ENCODE measurements at places on chromosomes 6 and 20. TPM values are rescaled to one million over a fixed set of nuclear protein-coding genes. Genes with fewer than 3 reads are reported as not detected.

ARMC12 gene
- 1.8 TPM for total RNA-seq

DNA sequence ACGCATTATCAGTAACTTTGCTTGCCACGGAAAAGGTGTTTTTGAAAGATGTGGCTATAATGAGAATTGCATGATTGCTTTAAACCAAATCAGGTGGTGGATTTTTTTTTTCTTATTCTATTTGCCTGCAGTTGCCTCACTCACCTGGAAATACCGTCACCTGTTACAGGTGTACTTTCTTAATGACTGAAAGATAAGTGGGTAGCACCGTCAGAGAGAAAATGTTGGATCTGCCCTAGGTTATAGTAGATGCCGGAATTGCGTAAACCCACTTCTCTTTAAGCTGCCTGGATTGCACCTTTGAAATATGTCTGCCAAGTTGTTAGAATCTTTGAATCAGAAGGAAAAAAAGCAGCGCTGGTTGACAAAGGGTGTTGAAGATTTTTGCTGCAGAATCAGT, 68.5 kb downstream of the SH3BGRL2 start:
- no peak for DNase-seq

GRCh38 chr6:29739136-29739881, 16.1 kb downstream of the HLA-F start:
- DNase-seq = no peak

DNA sequence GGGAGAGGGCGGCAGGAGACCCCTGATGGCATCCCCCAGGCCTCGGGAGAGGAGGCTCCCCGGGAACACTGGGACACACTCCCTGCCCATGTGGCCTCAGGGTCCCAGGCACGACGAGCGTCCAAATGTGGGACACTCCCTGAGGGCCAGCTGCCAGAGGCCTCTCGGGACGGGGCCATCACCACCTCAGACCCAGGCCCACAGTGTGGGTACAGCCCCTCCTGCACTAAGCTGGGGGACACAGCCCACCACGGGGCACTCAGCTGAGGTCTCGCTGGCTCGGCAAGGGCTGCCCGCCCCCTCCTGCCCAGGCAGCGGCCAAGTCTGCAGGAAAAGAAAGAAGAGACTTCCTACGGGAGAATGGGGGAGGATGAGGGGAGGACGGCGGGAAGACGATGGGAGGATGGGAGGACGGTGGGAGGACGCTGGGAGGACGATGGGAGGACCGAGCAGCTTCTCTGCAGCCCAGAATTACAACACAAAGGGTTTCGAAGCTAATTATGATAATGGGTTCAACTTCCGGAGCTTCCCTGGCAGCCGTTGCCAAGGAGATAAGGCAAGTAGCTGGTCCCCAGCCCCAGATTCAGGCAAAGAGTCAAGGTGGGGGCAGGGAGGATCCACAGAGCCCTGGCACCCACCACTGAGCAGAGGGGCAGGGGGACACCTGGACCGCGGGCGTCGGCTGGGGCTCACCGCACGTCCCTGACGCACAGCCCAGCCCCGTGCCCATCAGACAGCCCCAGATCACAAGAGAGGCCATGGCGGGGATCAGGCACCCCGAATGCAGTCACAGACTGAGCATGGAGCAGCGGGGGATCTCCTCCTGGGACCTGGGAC, 17.5 kb downstream of the KCNQ2 start:
- no peak for DNase-seq

STMND1 gene
- not detected for total RNA-seq
